GDM1 (cell line): ENCODE measurements at places on chromosomes 13 and 19.

DNA sequence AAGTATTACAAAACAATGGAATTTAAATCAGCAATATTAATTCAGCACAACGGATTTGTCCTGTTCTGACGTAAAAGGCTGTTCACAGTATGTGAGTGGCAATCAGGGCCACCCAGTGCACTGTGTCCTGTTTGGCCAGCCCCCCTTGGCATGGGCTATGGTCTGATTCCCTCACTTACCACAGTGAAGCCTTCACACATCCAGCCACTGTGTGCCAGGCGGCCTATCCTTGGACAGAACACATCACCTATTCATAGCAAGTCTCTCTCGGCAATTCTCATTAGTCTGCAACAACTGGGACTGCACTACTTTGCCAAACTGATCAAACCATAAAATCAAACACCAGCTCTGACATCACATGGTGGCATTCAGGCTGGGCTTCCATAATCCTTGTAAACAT, 221.5 kb upstream of the TSHZ3 start:
- no peak for DNase-seq

DNA sequence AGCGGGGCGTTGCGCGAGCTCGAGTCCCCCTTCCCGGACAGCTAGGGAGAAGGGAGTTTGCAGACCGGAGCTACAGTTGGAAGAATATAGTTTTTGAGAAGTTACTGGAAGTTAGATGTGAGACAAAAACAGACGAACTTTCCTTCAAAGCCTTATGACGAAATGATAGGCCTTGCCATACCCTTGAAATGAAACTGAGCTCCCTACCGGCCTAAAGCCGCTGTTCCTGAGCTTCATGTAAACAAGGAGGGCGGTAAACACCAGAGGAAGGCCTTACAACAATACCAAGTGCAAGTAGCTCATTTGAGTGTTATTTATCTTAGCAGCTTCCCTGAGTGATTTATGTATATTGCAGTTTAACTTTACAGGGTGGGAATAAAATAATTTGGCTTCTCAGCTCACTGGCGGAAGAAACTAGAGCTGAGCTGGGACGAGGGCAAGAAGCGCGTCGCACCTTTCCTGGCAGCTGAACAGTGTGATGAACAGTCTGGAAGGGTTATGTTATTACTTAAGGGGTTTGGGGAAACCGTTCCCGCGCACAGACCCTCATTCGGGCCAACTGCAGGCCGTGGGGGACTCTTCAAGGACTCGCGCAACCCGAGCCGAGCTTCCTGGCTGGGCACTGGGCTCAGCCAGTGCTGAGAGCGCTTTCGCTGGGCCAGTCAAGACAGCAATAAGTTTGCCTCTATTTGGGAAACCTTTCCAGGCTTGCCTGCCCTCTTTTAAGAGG, 111.2 kb downstream of the KCNRG start:
- no peak for DNase-seq

- no peak for DNase-seq
Measured at GRCh38 chr13:48891586-48891985, 84.1 kb upstream of the FNDC3A start.

- no peak for DNase-seq
Measured at GRCh38 chr13:26424181-26424580, 133.3 kb upstream of the WASF3 start.

DNA sequence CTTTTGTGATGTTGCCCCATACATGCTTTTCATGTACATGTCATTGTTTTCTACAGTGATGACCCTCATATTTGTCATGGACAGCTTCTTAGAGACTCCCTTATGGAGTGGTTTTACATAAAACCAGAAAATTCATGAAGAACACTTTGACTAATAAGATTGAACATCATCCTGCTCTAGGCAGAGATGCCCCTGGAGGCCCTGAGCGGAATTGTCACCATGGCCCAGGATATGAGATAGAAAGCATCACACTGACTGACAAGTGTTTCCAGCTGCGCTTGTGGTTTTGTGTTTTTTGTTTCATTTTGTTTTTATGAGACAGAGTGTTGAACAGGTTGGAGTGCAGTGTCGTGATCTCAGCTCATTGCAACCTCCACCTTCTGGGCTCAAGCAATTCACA, 22.2 kb downstream of the ZNF701 start:
- no peak for DNase-seq

GRCh38 chr19:18774782-18775444, 16.2 kb downstream of the COMP start:
- DNase-seq, result no peak

DNA sequence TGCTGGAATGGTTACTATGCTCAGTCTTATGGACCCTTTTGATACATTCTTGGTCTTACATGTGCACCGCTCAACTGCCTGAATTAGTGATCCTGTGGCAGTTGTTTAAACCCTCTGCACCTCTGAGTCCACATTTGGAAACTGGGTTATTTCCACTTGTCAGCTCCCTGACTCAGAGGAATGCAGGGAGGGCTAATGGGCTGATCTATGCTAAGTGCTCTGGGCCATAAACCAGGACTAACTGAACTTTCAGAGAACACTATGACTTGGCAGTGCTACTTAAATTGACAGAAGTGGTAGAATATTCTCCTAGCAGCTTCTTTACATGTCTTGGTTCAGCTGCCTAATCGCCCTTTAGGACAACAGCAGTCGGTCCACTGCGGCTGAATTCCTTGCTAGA, 26.8 kb upstream of the MED4 start:
- no peak for DNase-seq

DNA sequence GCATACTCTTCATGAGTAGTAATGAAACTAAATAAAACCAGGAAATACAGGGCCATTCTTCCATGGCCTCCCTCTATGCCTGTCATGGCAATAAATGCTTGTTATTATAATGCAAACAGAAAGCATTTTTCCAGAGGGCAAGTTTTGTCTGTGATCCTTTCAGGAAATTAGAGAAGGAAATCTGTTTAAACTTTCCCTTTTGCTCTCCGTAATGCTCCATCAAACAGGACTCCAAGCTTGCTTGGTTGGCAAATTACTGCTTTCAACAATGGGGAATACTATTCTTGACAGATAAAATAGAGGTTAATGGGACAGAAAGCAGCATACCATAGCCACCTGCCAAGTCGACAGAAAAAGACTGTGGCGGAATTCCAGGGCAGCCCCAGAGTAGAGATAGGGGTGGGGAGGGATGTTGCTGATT, 252.5 kb downstream of the LHFPL6 start:
- no peak for DNase-seq

GRCh38 chr13:46296115-46296822, 84.5 kb downstream of the LRRC63 start:
- DNase-seq, result no peak

DNA sequence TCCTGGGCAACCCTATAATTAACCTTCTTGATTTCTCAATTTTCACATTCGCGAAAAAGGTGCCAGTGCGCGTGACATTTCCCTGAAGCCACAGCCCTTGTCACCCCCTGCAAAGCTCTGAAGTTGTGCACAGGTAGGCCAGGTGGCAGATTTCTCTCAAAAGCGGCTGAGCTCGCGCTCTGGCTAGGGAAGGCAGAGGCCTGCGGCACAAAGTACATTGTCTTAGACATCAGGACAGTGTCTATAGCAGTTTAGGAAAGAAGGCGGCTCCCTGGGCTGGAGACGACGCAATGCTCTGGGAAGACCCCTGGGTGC, 42.9 kb upstream of the ZNF14 start:
- no peak for DNase-seq

GRCh38 chr13:26095338-26095737, 43.5 kb upstream of the SHISA2 start:
- no peak for DNase-seq

GRCh38 chr19:48310227-48310626, 15.1 kb upstream of the EMP3 start:
- DNase-seq, result no peak

DNA sequence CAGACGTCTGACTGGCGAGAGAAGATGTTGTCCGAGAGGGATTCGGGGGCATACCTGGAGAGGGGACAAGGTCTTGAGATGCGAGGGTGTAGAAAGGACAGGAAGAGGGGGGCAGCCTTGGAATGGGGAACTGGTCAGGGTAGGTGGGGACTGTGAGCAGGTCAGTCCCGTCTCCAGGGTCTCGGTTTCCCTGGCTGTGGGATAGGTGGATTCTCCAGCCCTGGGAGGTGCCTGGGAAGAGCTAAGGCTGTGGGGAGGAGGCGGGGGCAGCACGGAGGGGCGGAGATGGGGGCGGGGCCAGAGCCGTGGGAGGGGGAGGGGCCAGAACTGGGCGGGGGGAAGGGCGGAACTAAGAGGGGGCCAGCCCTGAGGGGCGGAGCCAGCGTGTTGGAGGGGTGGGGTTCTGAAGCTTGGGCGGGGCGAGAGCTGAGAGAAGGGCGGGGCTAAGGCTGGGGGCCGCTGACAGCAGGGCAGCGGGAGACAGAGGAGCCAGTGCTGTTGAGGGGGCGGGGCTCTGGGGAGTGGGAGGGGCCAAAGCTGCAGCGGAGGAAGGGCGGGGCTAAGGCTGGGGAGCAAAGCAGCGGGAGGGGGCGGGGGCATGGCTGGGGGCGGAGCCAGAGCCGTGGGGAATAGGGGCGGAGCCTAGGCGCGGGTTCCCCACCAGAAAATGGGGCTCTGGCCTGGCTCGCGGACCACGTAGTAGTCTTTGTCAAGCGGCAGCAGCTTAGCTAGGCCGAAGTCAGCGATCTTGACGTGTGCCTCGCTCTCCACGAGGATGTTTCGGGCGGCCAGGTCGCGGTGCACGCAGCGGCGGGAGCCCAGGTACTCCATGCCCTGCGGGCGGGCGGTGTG, 9.5 kb upstream of the INSL3 start:
- no peak for DNase-seq

DNA sequence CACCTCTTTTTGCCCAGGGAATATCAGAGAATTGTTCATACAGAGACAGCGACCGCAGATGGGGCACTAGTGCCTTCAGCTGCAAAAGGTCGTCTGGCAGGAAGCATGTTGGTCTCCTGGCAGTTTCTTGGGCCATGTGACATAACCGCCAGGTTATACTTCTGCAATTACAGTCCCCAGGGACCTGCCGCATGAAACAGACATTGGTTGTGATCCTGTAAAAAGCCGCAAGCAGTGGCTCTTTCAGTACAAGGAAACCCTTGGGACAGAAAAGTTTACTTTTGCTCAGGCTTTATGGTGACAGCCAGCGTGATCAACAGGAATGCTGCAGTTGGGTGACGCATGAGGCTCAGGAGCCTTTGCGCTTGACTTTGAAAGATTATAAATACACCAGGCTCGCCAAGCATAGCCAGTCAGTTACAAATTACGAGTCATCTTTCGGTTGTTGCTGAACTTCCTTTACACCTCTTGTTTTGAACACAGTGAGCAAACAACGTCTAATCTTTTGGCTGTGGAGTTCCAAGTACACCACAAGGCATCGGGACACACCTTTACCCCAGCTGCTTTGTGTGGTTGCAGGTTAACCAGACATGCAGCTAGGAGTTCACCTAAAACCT, 50.5 kb upstream of the UBE2L5 start:
- peak; percentile 92 for DNase-seq

DNA sequence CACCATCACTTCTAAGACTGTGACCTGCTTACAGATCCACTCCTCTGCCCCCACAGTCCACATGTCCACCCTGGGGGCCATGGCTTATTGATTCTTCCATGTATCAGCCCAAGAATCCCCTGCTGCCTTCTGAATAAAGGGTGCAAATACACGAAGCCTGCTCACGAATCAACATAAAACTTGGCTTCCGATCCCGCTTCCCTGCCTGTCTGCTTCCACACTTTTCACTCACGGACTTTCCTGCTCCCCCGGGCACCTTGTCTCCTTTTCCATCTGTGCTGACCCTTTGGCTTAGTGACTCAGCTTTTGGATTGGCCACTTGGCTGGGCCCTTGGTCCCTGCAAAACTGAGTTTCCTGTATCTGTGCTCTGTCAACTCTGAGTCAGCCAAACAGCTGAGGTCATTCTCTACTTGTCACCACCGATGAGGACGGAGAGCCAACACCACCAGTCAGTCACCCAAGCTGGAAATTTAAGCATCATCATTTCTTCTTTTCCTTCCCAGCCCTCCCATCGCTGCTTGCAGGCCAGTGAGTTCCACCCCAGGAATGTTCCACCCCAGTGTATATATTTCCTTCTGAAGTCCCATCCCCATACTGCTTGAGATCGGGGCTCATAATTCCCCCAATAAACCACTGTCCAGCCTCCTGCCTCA, 11.4 kb upstream of the USP12 start:
- DNase-seq, result no peak

- peak; percentile 53 for DNase-seq
Measured at GRCh38 chr19:42176990-42177685, 40.3 kb downstream of the DEDD2 start.

DNA sequence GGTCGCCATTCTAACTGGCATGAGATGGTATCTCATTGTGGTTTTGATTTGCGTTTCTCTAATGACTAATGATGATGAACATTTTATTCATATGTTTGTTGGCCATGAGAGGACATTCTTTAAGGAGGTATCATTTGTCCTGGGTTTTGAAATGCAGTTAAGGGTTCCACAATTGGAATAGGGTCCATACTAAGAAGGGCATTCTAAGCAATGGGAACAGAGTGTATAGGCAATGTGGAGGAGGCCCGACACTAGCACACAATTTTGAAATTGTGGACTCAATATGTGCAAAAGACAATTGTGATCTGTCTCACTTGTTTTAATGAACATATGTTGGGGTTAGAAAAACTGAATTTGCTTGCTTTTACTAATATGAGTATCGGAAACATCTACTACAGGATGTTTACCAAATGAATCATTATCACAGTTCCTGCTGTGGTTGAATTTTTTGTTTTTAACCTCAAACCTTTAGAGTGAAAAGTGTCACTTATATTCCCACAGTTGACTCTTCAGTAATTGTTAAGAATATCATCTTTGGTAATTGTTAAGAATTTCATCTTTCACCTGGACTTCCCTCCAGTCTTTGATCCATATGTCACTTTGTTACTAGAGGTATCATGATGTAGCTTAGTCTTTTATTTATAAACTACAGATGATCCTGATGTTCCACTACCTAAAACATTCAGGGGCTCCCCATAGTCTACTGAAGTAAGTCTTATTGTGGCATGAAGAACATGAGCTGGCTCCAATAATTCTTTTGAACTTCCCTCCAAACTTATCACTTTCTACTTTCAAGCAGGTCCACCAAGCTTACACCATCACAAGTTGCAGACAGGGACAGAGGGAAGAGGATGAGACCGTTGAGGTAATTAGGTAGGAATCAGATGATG, 109.7 kb upstream of the KLF12 start:
- DNase-seq, result no peak

DNA sequence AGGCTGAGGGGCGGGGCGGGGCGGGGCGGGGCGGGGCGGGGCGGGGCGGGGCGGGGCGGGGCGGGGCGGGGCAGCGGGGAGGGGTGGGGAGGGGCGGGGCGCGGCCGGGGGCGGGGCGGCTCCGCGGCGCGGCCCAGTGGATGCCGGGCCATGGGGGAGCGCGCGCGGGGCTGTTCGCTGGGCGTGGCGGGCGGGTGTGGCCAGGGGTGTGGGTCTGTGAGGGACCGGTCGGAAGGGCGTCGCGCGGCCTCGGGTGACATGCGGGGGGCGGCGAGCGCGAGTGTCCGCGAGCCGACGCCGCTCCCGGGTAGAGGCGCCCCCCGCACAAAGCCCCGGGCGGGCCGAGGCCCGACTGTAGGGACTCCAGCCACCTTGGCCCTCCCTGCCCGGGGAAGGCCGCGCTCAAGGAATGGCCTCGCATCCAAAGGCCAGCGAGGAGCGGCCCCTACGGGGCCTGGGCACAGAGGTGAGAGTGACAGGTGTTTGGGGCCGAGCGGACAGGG, at the start of gene ZFP28:
TSS of gene ZFP28 (plus strand) at position 188 of the 503 bp plus-strand sequence. CDS start at position 259, 71 bp downstream.
- peak; percentile 87 for DNase-seq
